ENCODE measurements at places on chromosomes 13 and 19.

DNA sequence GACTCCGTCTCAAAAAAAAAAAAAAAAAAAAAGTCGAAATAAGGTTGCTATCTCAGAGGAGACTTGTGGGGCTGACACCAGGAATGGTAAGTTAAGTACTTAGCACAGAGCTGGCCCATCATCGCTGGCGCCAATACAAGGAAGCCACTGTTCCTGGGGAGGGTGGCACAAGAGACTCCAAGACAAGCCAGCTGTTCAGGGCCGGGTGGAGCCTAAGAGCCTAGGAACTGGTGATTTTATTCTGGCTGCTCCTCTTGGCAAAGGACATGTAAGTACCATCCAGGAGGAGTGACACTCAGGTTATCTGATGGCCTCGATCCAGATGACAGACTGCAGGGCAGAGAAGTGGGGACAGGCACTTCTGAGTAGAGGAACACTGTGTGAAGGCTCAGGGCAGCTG, 3.8 kb downstream of the ELOF1 start:
- no peak for DNase-seq

GRCh38 chr19:4409123-4409933, 6.9 kb downstream of the CHAF1A start:
- DNase-seq = no peak

DNA sequence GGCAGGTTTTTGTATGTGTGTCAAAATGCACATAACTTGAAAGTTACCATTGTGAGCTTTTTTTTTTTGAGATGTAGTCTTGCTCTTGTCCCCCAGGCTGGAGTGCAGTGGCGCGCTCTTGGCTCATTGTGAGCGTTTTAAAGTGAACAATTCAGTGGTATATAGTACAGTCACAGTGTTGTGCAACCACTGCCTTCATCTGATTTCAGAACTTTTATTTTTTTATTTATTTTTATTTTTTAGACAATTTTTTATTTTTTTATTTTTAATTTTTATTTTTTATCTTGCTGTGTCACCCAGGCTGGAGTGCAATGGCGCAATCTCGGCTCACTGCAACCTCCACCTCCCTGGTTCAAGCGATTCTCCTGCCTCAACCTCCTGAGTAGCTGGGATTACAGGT, 15.0 kb downstream of the SLC25A42 start:
- no peak for DNase-seq

DNA sequence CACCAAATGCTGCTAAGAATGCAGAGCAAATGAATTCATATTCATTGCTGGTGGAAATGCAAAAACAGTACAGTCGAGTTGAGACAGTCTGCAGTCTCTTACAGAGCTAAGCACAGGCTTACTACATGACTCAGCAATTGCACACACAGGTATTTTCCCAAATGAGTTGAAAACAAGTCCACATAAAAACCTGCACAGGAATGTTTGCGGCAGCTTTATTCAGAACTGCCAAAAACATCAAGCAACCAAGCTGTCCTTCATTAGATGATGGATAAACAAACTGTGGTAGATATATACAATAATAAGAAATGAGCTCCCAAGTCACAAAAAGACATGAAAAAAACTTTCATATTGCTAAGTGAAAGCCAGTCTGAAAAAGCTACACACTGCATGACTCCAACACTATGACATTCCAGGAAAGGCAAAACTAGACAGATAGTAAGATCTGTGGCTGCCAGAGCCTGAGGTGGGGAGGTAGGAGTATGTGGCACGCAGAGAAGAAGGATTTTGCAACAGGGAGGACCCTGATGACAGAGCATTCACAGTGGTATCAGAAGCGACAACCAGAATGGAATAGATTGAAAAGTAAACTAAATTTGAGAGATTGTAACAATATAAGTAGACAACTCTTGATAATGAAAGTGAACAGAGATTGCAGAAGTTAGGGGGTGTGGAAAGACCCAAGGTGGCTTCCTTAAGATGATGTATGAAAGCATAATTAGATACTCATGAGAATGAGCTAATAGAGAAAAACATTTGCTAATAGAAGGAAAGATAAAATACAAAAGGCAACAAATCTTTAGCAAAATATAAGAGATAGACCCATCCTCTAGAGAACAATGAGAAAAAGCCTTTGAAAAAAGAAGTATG, 52.7 kb downstream of the TSC22D1 start:
- DNase-seq = no peak

DNA sequence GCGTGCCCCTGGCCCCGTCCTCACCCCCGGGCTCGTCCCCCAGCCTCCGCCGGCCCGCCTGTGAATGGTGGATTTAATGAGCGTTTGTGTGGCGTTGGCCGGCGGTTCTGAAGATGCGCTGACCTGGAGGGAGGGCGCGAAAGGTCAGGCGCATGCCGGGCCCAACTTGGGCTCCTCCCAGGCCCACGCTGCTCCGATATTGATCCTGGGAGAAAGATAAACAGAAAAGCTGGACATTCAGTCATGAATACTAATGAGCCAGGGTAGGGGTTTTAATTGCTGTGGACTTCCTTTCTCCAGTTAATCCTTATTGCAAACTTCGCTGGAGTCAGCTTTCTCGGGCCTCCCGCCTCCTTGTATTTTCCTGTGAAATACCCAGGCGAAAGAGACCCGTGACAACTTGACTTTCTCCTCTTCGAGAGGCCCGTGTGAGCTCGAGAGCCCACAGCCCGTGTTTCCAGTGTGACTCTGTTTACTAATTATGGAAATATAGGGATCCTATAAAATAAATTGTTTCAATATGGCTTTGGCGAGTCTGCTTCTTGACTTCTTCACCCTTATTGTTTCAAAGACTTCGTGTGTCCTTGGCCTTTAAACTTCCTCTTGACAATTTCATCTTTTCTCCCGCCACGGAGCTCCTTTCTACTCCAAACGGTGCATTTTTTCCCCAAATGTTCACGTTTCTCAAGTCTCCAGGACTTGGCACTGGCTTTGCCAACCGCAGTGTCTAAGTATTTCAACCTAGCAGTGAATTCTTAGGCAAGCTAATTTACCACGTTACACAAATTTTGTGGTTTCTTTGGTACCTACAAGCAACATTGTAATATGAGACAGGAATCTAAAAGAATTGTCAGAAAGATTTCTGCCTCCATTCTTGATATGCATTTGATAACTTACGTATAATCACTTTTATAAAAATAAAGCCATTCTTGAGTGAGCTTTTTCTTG, 10.5 kb downstream of the ZIC2 start:
- DNase-seq = no peak

DNA sequence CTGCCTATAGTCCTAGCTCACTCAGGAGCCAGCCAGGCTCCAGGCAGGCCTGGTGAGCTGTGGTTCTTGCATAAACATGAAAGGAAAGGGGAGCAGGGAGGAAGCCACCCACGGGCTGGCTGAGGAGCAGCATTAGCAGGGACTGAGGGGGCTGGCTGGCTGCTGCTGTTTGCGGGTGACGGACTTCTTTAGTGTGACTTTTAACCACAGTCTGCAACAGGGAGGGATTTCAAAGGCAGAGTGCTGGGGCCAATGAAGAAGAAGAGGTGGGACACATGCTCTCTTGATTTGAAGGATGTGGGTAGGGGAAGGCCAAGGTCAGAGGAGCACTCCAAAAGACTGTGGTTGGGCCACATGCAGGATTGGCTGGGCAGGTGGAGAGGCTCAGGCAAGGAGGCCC, 223.0 kb downstream of the DNAJC15 start:
- no peak for DNase-seq

- no peak for DNase-seq
Observed at GRCh38 chr19:3028305-3029064, 595 bp downstream of the TLE2 start.
